ENCODE measurements at places on chromosomes 6 and 20.

DNA sequence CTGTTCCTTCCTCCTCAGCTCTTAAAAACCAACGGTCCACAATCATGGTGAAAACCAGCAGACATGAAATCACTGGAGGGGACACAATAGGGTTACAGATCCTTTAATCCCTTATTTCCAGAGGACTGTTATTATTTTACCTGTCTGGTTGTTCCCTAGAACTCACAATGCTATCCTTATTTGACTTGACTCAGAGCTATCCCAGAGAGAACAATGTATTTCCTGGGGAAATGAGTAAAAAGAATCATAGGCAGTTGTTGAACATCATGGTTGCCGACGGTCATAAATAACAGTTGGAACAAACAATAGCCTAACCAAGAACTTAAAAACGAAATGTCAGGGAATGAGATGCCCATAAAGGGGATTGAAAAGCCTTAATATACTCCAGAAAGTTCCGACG is 9.3 kb downstream of the OR2H1 start:
- DNase-seq: no peak

DNA sequence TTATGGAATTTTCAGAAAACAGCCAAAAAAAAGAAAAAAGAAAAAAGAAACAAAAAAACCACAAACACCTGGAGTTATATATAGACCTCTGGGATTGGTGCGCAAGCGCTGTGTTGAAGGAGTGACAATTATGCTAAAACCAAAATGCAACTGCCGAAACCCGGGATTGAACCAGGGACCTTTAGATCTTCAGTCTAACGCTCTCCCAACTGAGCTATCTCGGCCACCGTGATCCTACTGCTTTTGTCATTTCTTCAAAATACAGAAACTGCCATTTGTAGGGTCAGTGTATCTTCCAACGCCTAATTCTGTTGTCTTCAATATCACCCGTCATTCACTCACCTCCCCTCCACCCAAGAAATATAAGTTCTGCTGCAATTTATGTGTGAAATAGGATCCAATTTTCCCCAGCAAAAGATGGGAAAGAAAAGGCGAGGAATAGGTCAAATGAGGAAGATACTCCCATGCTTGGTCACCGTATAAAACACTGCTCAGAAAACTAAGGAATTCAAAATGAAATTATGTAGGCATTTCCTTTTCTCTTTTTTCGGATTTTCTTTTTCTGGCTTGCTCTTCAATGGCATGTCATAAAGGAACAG is 116.0 kb downstream of the TRIM27 start:
- DNase-seq: no peak

- DNase-seq: no peak
Measured at GRCh38 chr6:4550227-4550597, 226.0 kb upstream of the CDYL start.

GRCh38 chr6:168949981-168950857 is 303.4 kb downstream of the THBS2 start:
- no peak for DNase-seq

DNA sequence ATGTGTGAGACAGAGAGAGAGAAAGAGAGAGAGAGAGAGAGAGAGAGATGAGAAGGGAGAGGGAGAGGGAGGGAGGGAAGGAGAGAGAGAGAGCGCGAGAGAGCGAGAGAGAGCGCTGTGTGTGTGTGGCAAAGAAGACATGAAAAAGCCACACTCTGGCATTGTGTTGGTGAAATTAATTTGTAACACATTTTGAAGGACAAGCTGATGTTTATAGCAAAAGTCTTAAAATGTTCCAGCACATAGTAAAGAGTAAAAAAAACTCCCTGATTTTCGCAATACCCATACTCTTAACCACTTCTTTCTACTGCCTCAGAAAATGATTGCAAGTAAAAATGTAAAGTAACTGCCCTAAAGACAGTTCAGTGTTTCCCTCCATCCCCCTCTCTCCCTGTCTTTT is 56.7 kb downstream of the SLC22A1 start:
- DNase-seq: no peak

DNA sequence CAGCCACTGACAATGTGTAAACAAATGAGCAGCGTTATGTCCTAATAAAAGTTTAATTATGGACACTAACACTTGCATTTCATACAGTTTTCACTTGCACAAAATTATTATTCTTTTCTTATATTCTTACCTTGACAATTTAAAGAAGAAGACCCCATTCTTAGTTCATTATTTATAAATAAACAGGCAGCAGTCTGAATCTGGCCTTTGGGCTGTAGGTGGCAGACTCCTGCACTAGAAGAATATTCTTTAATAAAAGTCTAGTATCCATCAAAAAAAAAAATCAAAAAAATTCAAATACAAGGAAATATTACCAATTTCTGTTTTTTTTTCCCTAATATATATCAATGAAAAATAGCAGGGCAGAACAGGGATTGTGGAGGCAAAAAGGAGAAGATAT is 24.8 kb downstream of the PTCHD4 start:
- DNase-seq: no peak

All from transverse colon (tissue), 4 donors.